ENCODE measurements at places on chromosomes 4 and X. TPM values are rescaled to one million over a fixed set of nuclear protein-coding genes. Genes with fewer than 3 reads are reported as not detected.

The TRAM1L1 gene
- 5.3 TPM for total RNA-seq

The ERCC6L gene
- 14.4 TPM for total RNA-seq

The FAM90A26 gene
- not detected for total RNA-seq

The HDAC6 gene
- 47.9 TPM for total RNA-seq

The FRAS1 gene
- total RNA-seq: 0.19 TPM

The DNASE1L1 gene
- total RNA-seq: 41.8 TPM

The RTL5 gene
- total RNA-seq: 1.8 TPM

DNA sequence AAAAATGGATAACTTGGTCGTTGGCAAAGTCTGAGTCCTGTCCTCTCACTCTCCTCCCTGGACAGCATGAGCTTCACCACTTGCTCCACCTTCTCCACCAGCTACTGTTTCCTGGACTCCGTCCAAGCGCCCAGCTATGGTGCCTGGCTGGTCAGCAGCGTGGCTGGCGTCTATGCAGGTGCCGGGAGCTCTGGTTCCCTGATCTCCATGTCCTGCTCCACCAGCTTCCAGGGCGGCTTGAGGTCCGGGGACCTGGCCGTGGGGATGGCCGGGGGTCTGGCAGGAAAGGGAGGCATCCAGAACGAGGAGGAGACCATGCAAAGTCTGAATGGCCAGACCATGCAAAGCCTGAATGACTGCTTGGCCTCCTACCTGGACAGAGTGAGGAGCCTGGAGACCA is 100.8 kb downstream of the NCAPG start:
- DNase-seq: no peak

DNA sequence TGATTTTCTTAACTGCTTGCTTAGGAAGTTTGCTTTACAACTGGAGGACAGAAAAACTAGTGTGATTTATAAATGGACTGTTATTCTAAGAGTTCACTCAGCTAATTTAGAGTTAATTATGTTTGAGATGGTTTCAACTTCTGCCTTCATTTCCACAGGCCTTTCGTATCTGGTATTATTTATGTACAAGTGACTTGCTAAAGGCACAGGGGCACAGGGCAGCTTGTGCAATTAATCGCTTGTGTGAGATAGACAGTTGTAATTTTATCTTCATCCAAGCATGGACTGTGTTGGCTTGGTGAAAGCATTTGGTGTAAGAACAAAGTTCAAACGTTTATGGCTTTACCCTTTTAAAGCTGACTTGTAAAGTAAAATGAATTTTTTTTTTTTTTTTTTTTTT is 38.3 kb downstream of the GPAT3 start:
- no peak for DNase-seq

DNA sequence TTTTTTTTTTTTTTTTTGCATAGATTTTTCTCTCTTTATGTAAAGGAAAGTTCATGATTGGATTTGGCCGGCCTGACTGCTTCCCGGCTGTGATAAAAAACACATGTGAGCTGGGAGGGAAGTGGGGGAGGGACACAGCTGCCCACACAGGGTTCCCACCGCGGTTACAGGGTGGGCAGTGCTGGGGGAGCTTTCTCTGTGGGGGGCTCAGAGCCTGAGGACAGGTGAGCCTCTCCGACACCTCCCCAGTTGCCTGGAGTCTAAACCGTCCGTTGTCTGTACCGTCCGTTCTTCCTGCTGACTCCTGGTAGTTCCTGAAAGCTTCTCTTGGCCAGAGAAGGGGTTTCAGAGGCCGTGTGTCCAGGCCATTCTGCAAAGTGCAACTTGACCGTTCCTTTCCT is 21.8 kb downstream of the SHOX start:
- DNase-seq: no peak

DNA sequence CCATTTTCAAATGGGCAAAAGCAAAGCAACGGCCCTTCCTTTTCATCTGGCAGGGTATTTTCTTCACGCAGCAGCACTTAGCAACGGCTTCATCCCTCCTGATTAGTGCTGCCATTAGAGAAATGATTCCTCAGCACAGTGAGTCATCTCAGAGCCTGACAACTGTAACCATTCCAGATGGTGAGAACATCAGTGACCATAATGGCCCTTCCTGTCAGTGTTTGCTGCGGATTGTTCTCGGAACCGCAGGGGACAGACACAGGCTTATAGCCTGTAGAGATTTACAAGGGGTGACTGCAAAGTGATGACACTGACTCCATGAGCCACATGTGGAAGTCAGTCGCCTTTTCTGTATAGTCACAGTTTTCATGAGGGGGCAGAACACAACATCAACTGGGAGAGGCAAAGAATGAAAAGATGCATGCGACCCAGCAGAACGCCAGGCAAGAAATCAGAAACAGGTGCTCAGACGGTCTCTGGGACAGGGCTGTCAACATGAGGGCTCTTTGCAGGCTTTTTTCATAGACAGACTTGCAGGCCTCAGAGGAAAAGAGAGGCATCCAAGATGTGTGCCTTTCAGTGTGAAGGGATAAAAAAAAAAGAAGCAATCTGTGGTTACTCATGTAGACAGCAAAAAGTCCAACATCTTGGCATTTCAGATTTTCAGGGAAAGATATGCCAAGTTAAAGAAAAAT is 69.9 kb upstream of the FBXW7 start:
- no peak for DNase-seq

DNA sequence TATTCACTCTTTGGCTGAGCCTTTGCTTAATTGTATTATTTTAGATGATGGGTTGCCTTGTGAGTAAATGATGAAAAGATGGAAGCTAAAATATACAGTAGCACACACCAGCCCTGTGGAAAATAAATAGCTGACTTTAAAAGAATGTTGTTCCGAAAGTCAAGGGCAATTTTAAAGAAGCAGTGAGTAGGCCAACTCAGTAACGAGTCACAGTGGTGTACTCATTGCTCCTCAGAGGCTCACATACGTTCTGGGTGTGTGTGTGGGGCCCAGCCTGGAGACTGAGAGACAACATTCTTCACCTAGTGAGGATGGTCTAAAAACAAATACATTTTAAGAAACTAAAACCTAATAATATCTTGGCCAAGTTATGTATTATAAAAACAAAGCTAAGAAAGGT is 640.3 kb downstream of the TRIML1 start:
- no peak for DNase-seq

GRCh38 chr4:180811556-180811955 is 1431.6 kb upstream of the TENM3 start:
- no peak for DNase-seq

GRCh38 chr4:70359115-70359661 is 1.4 kb upstream of the SMR3A start:
- no peak for DNase-seq

DNA sequence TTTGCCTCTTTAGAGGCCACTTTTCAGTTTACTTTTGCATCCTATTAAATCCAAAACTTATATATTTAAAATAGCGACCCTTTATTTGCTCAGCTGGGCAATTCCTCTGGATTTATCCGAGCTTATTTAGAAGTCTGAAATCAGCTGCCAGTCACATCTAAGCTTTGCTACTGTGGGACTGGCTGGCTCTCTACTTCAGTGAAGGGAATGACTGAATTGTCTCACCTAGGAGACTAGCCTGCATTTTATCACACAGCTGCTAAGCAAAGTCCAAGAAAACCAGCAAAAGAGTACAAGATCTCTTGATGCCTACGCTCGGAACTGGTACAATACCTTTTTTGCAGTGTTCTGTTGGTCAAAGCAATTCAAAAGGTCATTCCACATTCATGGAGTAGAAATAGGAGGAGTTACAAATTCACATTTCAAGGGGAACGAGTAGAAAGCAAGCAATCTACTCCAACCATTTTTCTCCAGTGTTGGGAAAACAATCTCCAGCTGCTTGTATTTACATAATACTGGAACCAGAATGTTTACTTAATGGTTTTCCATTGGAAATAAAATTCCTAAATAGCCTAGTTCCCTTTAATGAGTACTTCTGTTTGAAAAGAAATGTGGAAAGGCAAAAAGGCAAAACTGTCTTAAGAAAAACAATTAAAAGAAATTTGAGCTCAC is 160.2 kb downstream of the MAGEB5 start:
- no peak for DNase-seq

- no peak for DNase-seq
Measured at GRCh38 chrX:105228602-105229001, 8.1 kb upstream of the TEX13A start.
